ENCODE measurements at places on chromosomes 5 and 9. TPM values are rescaled to one million over a fixed set of nuclear protein-coding genes. Genes with fewer than 3 reads are reported as not detected.

DNA sequence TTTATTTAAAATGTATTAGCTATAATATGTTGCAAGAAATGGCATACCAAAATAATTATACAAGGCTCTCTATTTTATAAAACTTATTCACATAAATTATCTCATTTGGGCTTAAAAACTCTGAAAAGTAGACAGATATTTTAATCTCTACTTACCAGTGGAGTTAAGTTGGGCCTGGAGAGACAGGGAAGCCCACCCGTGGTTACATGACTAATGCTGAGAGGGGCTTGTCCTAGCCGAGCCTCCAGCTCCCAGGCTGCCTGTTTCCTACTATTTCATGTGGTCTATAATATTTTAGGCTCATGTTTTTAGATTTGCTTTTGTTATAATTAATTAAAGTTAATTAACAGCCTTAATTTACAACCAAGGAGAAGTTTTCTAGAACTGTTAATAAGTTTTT is 20.9 kb upstream of the ASPN start:
- no peaks in the 10 kb centered on the region for H3K27me3 ChIP-seq
- peaks cover 12% of the 10 kb centered on the region for H3K4me1 ChIP-seq
- no peak for DNase-seq
- H3K27ac ChIP-seq, result no peak overlapping the region
- H3K4me3 ChIP-seq, result no peak overlapping the region

GRCh38 chr5:164052536-164053093 is 547.2 kb downstream of the MAT2B start:
- H3K4me1 ChIP-seq, result no peaks in the 10 kb centered on the region
- H3K4me3 ChIP-seq, result no peak overlapping the region

DNA sequence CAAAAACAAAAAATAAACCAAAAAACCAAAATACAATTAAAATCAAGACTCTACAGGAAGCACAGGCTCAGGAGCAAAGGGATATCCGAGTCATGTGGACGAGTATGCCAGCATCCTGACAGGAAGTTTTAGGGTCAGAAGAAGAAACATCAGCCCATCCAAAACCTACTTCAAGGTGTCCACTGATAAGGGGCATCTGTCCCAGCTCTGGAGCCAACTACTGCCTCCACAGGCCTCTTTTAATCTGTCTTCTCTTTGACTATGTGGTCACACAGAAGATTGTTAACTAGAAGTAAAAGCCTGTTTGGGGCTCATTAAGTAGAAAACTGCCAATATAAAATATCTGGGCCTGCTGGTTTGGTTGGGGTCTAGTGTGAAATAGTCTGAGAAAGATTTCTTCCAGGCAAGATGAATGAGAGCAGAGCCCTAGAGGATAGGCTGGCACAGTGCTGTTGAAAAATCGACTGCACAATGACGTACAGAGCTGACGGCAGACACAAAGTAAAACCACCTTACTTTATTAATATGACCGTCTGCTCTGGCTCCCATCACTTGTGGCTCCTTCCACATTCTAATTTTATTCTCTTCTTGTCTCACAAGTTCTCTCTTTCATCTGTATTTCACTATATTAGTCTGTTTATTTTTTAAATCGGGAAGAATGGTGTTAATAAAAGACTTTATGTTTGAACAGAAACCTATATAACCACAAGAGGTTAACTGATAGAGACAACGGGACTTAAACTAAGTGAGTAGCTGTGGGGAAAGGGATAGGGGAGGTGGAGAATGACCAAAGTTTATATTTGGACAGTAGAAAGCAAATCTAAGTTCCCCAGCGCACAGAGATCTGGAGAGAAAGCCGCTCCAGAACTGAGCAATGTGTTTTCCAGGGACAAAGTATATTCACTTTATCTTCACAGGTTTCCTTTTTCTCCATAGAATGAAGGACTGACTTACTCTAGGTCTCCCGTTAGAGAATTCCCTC is 22.9 kb upstream of the MSH3 start:
- H3K27ac ChIP-seq, result no peak overlapping the region
- no peaks in the 10 kb centered on the region for H3K4me1 ChIP-seq
- H3K27me3 ChIP-seq, result no peaks in the 10 kb centered on the region
- H3K36me3 ChIP-seq, result peaks cover 11% of the 10 kb centered on the region
- no peak overlapping the region for H3K4me3 ChIP-seq

- H3K27ac ChIP-seq, result no peak overlapping the region
- DNase-seq, result no peak
- H3K27me3 ChIP-seq, result peaks cover 13% of the 10 kb centered on the region
- no peaks in the 10 kb centered on the region for H3K4me1 ChIP-seq
- H3K4me3 ChIP-seq, result no peak overlapping the region
These were observed 91.3 kb upstream of the APC start for GRCh38 chr5:112646139-112646936.

PELO gene
- 26.4 TPM for total RNA-seq

FAM153A gene
- total RNA-seq, result 4.3 TPM

LCN15 gene
- not detected for total RNA-seq

DNA sequence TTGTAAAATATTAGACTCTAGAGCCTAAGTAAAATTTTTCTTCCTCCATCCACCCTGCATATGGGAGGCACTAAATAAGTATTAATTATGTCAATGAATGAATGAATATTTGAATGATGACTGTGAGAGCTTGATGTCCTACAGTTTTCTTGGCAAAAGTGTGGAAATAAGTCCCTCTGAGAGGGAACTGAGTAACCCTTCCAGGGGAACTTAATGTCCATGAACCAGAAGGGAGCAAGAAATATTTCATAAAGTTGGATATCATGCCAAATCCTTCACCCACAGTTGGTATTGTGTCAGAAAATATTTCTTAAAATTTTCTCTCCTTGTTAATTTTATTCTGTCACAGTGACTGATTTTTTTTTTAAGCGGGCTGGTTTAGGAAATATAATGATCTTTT is 36.6 kb downstream of the NNT start:
- H3K27ac ChIP-seq, result no peak overlapping the region
- H3K4me1 ChIP-seq, result peaks cover 16% of the 10 kb centered on the region
- no peaks in the 10 kb centered on the region for H3K36me3 ChIP-seq
- no peak overlapping the region for H3K4me3 ChIP-seq

- no peak overlapping the region for H3K27ac ChIP-seq
- no peak for DNase-seq
- no peak overlapping the region for H3K4me3 ChIP-seq
These were observed 411.2 kb upstream of the CTNND2 start for GRCh38 chr5:12315461-12315860.

BSPRY gene
- total RNA-seq, result 14.5 TPM

DNA sequence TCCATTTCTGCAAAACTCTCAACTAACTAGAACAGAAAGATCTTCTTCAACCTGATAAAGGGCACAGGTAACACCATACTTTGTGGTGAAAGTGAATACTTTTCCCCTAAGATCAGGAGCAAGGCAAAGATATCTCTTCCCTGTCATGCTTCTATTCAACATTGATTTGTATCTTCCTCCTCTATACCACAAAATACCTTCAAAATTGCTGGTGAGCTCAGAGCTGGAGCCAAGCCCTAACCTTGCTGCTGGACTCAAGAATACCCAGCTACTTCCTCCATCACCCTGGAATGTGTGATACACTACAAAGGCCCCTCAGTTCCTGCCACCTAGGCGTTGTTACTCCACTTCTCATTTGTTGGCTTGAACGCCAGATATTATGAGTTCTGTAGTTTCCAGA is 499.0 kb downstream of the ACTL7B start:
- no peak overlapping the region for H3K4me3 ChIP-seq
- no peaks in the 10 kb centered on the region for H3K36me3 ChIP-seq
- no peak overlapping the region for H3K27ac ChIP-seq
- DNase-seq, result no peak

GRCh38 chr5:21831145-21831787 is 1021.9 kb downstream of the CDH12 start:
- no peaks in the 10 kb centered on the region for H3K4me1 ChIP-seq
- no peak for DNase-seq
- H3K27ac ChIP-seq, result no peak overlapping the region

DNA sequence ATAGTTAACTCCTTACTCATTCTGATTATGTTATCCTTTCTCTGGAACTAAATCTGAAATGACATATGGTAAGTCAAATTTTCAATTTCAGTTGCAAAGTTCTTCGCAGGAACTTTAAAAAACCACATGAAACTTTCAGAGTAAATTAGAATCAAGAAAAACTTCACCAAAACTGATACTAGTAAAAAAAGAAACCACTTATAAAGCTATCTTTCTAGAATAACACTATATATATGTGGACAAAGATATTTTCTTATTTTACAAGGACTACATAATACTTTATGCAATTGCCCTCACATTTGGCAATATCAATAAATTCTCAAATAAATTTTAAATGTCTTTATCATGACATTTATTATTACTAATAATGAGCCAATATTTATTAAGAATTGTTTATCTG is 1847.1 kb upstream of the NUDT12 start:
- DNase-seq, result no peak
- H3K4me3 ChIP-seq, result no peak overlapping the region
- H3K27me3 ChIP-seq, result no peaks in the 10 kb centered on the region
- H3K27ac ChIP-seq, result no peak overlapping the region
- H3K36me3 ChIP-seq, result no peaks in the 10 kb centered on the region

GRCh38 chr5:56406221-56406620 is 173.1 kb upstream of the ANKRD55 start:
- no peak for DNase-seq
- H3K27ac ChIP-seq, result no peak overlapping the region
- no peak overlapping the region for H3K4me3 ChIP-seq
- H3K4me1 ChIP-seq, result peaks cover 57% of the 10 kb centered on the region
- H3K36me3 ChIP-seq, result no peaks in the 10 kb centered on the region

DNA sequence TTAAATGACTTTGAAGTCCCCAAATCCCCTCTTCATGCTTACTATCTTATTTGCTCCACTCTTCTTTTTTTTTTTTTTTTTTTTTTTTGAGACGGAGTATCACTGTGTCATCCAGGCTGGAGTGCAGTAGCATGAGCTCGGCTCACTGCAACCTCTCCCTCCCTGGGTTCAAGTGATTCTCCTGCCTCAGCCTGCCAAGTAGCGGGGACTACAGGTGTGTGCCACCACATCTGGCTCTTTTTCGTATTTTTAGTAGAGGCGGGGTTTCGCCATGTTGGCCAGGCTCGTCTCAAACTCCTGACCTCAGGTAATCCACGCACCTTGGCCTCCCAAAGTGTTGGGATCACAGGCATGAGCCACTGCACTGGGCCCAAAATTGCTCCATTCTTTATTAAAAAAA is 51.0 kb downstream of the ST8SIA4 start:
- no peaks in the 10 kb centered on the region for H3K27me3 ChIP-seq
- H3K4me3 ChIP-seq, result no peak overlapping the region
- H3K27ac ChIP-seq, result no peak overlapping the region
- H3K4me1 ChIP-seq, result no peaks in the 10 kb centered on the region

DNA sequence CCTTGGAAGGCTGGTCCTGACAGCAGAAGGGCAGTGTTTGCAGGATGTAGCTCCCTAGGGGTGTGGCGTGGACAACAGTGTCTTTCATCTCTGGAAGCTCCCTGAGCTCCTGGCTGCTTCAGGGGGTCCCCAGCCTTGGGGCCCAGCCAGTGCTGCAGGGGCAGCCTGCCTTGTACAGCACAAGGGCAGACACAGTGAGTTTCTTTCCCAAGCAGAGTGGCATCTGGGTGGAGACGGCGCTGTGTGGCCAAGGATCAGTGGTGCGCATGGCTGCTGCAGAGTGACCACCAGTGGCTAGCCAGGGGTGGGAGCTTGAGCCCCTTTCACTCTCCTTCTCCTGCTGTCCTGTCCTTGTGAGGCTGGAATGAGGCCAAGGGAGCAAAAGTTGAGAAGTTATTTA is 7.6 kb upstream of the IRX4 start:
- no peaks in the 10 kb centered on the region for H3K36me3 ChIP-seq
- DNase-seq, result no peak
- H3K27me3 ChIP-seq, result peaks cover 67% of the 10 kb centered on the region
- H3K4me1 ChIP-seq, result no peaks in the 10 kb centered on the region

GRCh38 chr5:143551820-143552251 is 148.3 kb upstream of the NR3C1 start:
- no peak for DNase-seq
- peaks cover 3% of the 10 kb centered on the region for H3K4me1 ChIP-seq
- no peaks in the 10 kb centered on the region for H3K27me3 ChIP-seq
- H3K27ac ChIP-seq, result no peak overlapping the region
- H3K4me3 ChIP-seq, result no peak overlapping the region

DNA sequence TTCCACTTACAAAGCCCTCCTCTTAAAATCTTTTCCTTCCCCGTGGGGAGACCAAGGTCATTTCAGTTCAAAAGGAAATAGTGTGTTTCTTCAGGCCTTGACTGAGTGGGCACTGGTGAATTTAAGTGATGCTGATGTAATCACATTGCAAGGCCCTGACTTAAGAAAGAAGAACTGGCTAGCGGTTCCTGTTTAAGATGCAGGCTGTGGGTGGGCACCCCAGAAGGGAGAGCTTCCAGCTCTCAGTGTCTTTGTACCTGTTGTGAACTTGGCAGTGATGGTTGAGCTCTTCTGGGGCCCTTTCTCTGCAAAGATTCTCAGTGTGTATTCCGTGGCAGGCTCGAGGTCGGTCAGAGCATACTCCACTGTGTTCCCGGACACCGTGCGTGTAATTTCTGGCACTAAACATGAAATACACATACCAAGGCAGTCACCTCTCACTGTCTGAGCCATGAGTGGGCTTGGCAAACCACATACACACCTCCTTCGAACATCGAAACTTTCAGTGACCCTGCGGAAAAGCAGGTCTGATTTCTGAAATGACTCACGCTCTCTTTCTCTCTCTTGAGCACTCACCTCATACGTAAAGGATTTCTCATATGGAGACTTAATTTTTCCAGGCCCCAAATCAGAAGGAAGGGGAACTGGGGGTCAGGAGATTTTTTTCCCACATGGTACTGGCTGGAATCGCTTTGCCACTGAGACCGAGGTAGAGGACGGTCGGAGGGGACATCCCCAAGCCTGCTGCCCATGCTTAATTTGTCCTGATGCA is 81.9 kb downstream of the TNC start:
- DNase-seq, result no peak
- H3K27ac ChIP-seq, result no peak overlapping the region
- no peak overlapping the region for H3K4me3 ChIP-seq
- H3K36me3 ChIP-seq, result no peaks in the 10 kb centered on the region
- H3K4me1 ChIP-seq, result no peaks in the 10 kb centered on the region

- H3K27ac ChIP-seq, result no peak overlapping the region
- peak; percentile 82 for DNase-seq
- H3K36me3 ChIP-seq, result peaks cover 5% of the 10 kb centered on the region
- peak overlapping the region; percentile 58 for H3K4me3 ChIP-seq
- peaks cover 20% of the 10 kb centered on the region for H3K4me1 ChIP-seq
- peaks cover 14% of the 10 kb centered on the region for H3K27me3 ChIP-seq
These were observed 80.2 kb upstream of the IER5L start for GRCh38 chr9:129258124-129258822.

CCIN gene
- total RNA-seq, result not detected

GRCh38 chr5:136768457-136768856 is 403.1 kb upstream of the TRPC7 start:
- no peaks in the 10 kb centered on the region for H3K36me3 ChIP-seq
- no peak for DNase-seq
- H3K4me1 ChIP-seq, result peaks cover 7% of the 10 kb centered on the region

DNA sequence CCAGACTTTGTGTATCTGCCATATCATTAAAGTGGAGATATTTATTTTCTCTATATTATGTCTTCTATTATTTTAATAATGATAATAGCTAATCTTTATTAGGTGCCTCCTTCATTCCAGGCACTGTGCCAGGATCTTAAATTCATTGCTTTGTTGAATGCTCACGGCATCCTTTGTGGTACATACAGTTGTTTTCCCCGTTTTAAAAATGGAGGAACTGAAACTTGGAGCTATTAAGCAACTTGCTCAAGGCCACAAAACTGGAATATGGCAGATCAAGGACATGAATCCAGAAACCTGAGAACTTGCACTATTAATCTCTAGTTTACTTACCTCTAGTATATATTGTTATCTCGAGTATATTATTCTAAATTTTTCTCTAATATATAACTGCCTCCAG is 41.5 kb upstream of the PPP3R2 start:
- H3K27ac ChIP-seq, result no peak overlapping the region
- DNase-seq, result no peak
- H3K36me3 ChIP-seq, result no peaks in the 10 kb centered on the region

LRRC70 gene
- 1.1 TPM for total RNA-seq

All from Calu3 (cell line).